Vagina (tissue), 2 donors: ENCODE measurements at places on chromosomes 5 and 9. TPM values are rescaled to one million over a fixed set of nuclear protein-coding genes. Genes with fewer than 3 reads are reported as not detected.
A peak's percentile ranks its signal among the peaks of the same experiment; 100 is the strongest.

ANKRD34B gene
- not detected for total RNA-seq

KCNIP1 gene
- total RNA-seq = not detected

NR5A1 gene
- total RNA-seq = 1.2 TPM

ESM1 gene
- not detected for total RNA-seq

MGAT4B gene
- 95.5 TPM for total RNA-seq

SLC34A3 gene
- total RNA-seq = not detected

SNX24 gene
- total RNA-seq = 19.4 TPM

FBP2 gene
- not detected for total RNA-seq

TAF11L6 gene
- total RNA-seq = not detected

DNA sequence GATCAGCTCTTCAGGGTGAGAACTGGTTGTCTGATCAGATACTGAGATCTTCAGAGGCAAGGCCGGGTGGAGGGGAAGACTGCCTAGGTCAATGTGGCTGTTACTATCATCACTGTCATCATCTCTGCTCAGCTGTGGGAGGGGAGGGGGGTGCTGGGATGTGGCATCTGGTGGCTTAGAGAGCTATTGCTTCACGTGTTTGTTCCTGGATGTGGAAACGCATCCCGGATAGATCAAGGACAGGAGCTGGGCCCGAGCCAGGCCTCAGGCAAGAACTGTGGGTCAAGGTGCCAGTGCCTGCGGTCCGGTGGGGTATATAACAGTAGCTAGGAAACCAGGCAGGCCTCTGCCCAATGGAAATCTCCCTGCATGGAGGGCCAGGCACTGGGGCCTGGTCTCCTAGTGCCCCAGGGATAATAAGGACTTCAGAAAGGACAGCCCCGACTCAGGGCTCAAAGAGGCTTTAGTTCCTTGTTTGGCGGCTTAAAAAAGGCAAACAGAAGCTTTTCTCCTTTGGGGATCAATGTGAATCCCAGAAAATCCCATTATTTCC, 30.3 kb upstream of the TIFAB start:
- no peak overlapping the region for H3K4me3 ChIP-seq
- no peak overlapping the region for H3K27ac ChIP-seq
- no peaks in the 10 kb centered on the region for H3K4me1 ChIP-seq
- H3K27me3 ChIP-seq = no peaks in the 10 kb centered on the region

- no peak overlapping the region for H3K4me3 ChIP-seq
- no peak overlapping the region for H3K27ac ChIP-seq
- H3K27me3 ChIP-seq = no peaks in the 10 kb centered on the region
- DNase-seq = no peak
- H3K4me1 ChIP-seq = no peaks in the 10 kb centered on the region
These were observed 194.1 kb downstream of the ROR2 start for GRCh38 chr9:91755761-91756509.

DNA sequence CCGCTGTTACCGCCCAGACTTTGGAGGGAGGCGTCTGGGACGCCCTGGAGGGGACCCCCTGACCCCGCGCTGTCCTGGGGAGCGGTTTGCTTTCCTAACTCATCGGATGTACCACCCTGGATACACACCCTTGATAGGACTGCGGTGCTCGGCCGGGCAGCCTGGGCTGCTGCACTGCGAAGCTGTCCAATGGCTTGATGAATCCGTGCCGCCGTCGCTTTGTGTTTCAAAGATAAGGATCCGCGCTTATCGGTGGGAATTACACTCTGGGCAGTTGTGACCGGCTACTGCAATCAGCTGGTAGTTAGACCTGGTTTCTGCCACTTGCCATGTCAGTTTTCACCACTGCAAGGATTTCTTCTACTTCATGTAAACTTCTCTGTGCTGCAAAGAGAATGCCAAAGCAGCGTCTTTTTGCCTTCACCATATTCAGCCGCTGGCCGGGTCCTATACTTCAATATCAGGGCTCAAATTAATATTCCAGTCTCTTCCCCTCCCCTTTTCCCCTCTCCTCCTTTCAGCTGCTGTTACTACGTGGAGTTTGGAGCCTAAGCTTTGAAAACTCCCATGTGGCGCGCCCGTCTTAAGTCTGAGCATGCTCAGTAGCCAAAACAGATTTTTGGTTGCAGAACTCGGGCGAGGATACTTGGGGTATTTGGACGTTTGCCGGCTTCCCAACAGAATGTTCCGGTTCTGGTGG, 727 bp downstream of the SMAD5 start:
- H3K4me3 ChIP-seq = peak overlapping the region; percentile 73
- no peak for DNase-seq
- H3K27me3 ChIP-seq = no peaks in the 10 kb centered on the region
- peak overlapping the region; percentile 97 for H3K27ac ChIP-seq

DNA sequence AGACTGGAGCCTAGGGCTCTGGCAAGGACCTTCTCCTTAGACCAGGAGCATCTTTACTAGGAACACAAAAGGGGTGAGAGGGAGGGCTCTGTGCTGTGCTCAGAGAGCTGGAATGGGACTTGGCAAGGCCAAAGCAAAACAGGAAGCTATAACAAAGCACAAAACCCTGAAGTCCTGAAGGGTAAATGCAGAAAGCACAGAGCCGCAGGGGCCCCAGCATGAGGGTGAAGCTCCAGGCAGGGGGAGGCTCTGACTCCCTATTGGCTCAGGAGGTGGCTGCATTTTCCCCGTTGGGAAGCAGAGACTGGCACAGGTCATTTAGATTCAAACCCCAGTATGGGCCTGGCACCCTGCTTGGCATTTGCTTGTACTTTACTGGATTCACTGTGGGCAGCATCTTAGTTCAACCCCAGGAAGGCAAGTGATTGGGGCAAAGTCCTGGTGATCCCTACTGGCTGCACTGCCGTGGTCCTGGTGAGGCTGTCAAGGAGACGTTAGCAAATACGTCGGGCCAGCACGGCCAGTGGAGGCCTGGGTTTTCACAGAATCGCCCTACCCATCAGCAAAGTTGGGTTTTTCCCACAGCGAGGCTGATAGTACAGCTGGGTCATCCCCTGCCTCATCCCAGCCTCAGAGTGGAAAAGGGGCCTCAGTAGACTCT, 46.3 kb downstream of the GGTA1 start:
- no peak for DNase-seq
- H3K27me3 ChIP-seq = no peaks in the 10 kb centered on the region
- H3K36me3 ChIP-seq = no peaks in the 10 kb centered on the region
- peaks cover 7% of the 10 kb centered on the region for H3K4me1 ChIP-seq

- H3K27me3 ChIP-seq = no peaks in the 10 kb centered on the region
- DNase-seq = no peak
- no peak overlapping the region for H3K4me3 ChIP-seq
- H3K36me3 ChIP-seq = peaks cover 44% of the 10 kb centered on the region
These were observed 8.1 kb downstream of the SPDL1 start for GRCh38 chr5:169591636-169592035.

DNA sequence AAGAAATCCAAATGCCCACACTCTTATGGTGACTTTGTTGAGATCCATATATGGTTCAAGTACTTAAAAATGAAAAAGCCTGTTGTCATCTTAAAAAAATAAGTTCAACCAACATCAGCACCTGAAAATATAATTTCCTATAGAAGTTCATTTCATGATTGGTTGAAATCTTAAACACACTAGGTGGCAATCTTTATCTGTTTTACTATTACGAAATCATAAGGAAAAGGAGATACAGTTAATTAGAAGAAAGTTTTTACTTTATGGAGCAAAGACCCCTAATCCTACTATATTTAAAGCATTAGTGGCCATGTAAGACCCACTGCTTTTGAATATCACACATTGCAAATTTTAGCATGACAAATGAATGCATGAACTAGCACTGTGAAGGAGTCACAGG, 616.0 kb downstream of the RAB3C start:
- no peaks in the 10 kb centered on the region for H3K36me3 ChIP-seq
- no peak for DNase-seq
- no peaks in the 10 kb centered on the region for H3K27me3 ChIP-seq
- H3K4me1 ChIP-seq = no peaks in the 10 kb centered on the region
- no peak overlapping the region for H3K4me3 ChIP-seq

DNA sequence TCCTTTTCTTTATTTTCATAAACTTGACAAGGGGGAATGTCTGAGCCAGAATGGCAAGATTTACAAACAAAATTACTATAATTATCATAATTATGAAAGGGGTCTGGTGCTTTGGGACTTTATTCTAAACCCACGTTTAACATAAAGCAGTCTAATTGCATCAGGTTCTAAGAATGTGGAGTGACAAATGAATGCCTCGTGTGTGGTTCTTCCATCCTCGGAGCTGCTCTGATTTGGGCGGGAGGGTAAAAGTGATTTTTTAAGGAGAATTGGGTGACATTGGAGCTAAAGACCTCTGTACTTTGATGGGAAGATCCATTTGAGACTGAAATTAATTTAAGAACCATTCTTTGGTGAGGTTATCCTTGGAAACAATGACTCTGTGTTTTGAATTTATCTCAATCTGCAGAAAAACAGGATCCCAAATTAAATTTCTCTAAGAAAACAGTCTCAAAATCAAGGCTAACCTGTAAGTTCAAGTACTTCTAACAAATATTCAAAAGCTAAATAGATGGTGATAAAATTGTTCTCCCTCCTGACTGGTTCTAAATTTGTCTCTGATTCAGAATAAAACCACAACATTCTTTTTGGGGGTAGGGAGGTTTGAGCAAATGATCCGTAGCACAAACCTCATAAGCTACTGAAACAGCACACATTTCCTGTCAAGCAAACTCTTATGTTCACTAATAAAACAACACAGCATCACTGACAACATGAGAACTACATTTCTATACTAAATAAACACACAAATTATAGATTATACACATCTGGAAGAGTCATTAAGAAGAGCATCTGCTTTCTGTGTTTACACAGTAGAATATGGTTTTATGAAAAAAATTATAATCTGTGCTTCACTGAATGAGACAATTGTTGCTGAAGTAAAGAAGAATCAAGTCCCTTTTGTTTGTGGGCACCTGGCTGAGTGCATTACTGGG, 85.5 kb downstream of the DCP2 start:
- peaks cover 12% of the 10 kb centered on the region for H3K4me1 ChIP-seq
- DNase-seq = no peak

DNA sequence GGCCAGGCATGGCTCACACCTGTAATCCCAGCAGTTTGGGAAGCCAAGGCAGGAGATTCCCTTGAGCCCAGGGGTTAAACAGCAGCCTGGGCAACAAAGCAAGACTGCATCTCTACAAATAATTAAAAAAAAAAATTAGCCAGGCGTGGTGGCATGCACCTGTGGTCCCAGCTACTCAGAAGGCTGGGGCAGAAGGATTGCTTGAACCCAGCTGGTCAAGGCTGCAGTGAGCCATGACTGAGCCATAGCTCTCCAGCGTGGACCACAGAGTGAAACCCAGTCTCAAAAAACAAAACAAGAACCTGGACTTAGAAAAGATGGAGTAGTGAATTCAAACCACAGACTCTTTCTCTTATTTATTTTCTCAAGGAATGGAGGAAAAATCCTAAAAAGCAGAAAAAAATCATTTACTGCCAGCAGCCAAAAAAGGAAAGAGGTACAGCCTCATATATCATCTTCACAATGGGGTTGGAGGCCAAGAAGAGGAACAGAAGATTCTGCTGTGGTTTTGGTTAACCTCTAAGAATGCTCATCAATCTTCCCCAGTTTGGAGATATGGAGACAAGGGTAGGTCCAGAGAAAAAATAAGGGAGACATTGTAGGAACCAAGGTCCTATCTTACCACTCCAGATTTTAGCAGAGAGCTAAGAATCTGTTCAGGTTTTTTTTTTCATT, 40.0 kb upstream of the MYO10 start:
- no peaks in the 10 kb centered on the region for H3K36me3 ChIP-seq
- no peak for DNase-seq
- no peaks in the 10 kb centered on the region for H3K27me3 ChIP-seq
- H3K4me3 ChIP-seq = no peak overlapping the region

- no peak overlapping the region for H3K27ac ChIP-seq
- no peaks in the 10 kb centered on the region for H3K4me1 ChIP-seq
- no peak overlapping the region for H3K4me3 ChIP-seq
- DNase-seq = no peak
- H3K36me3 ChIP-seq = no peaks in the 10 kb centered on the region
These were observed 75.6 kb upstream of the RASEF start for GRCh38 chr9:83138422-83139135.

DNA sequence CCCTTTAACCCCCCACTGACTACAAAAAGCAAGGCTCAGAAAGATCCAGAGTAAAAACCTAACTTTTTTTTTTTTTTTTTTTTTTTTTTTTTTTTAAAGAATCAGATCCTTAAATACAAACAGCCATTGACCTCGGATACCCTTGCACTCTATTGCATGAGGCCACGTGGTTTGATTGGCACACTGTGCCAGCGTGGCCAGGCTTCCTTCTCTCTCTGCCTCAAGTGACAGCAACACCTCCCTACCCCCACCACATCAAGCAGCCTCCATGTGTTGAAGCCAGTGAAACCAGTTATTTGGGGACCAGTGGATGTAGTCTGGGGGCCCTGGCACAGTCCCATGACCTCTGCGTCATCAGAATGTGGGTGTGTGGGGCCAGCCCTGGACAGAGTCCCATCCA, 71.4 kb downstream of the OTULIN start:
- H3K36me3 ChIP-seq = no peaks in the 10 kb centered on the region
- H3K4me1 ChIP-seq = no peaks in the 10 kb centered on the region
- DNase-seq = no peak

GRCh38 chr5:16590685-16591084, 26.1 kb downstream of the RETREG1 start:
- no peak overlapping the region for H3K4me3 ChIP-seq
- DNase-seq = no peak
- H3K27ac ChIP-seq = no peak overlapping the region
- H3K4me1 ChIP-seq = peaks cover 3% of the 10 kb centered on the region
- H3K36me3 ChIP-seq = no peaks in the 10 kb centered on the region

GRCh38 chr9:129235041-129235930, 57.2 kb upstream of the IER5L start:
- no peak overlapping the region for H3K4me3 ChIP-seq
- H3K27ac ChIP-seq = no peak overlapping the region
- no peaks in the 10 kb centered on the region for H3K27me3 ChIP-seq
- H3K36me3 ChIP-seq = no peaks in the 10 kb centered on the region
- H3K4me1 ChIP-seq = peaks cover 17% of the 10 kb centered on the region
- DNase-seq = no peak

GRCh38 chr5:129664336-129664937, 83.5 kb upstream of the MINAR2 start:
- H3K4me1 ChIP-seq = no peaks in the 10 kb centered on the region
- no peaks in the 10 kb centered on the region for H3K36me3 ChIP-seq
- no peak for DNase-seq
- no peaks in the 10 kb centered on the region for H3K27me3 ChIP-seq

DNA sequence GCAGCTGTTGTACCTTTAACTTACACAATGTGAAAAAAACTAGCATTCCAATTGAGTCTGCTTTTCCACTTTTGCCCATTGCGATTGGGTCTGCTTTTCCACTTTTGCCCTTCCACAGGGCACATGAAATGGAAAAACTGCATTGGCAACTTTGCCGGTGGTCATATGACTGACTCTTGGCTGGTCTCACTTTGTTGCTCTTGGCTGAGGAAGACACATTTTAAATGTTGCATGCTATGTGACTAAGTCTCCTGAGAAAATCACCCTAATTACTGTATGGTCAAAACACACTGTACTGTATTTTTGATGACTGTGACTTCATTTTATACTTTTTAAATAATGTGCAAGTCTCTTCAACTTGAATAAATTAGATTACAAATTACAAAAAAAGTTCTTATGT, 1.6 kb upstream of the OXCT1 start:
- no peak overlapping the region for H3K4me3 ChIP-seq
- H3K4me1 ChIP-seq = peaks cover 36% of the 10 kb centered on the region
- H3K27me3 ChIP-seq = no peaks in the 10 kb centered on the region
- DNase-seq = no peak
